Stimulated activated CD4-positive, alpha-beta T cell treated with anti-CD3 and anti-CD28 coated beads, Interleukin-12 subunit alpha, Interleukin-12 subunit beta, amount 100 ng/mL, for 24 hours (primary cell): ENCODE measurements at places on chromosomes 1 and 21.

GRCh38 chr1:200959411-200959921 is 64.0 kb downstream of the KIF21B start:
- DNase-seq = no peak

DNA sequence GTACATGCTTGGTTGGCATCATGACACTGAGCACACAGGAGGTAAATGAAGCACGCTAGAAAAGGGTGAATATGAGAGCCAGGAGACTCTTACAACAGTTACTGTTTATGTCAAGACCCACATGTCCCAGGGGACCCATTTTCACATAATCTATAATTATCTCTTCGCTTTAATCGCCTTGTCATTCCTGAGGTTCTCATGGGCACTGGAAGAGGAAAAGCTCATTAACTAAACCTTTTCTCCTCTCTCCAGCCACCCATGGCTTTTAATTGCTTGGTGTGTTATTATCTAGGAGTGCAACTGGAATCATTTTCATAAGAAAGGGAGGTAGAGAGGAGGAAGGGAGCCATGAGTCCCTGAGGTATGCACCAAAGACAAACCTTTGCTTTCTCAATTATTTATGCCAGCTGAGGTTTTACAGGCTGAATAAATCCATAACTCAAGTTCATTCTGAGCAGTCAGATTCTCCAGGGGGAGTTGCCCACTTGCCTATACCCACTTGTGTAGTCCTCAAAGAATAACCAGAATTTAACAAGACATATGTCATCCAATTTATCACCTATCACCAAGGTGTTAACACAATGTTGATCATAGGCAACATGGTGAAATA is 77.4 kb downstream of the ACBD6 start:
- DNase-seq = no peak

GRCh38 chr21:45419162-45419561 is 14.2 kb downstream of the COL18A1 start:
- no peak for DNase-seq

DNA sequence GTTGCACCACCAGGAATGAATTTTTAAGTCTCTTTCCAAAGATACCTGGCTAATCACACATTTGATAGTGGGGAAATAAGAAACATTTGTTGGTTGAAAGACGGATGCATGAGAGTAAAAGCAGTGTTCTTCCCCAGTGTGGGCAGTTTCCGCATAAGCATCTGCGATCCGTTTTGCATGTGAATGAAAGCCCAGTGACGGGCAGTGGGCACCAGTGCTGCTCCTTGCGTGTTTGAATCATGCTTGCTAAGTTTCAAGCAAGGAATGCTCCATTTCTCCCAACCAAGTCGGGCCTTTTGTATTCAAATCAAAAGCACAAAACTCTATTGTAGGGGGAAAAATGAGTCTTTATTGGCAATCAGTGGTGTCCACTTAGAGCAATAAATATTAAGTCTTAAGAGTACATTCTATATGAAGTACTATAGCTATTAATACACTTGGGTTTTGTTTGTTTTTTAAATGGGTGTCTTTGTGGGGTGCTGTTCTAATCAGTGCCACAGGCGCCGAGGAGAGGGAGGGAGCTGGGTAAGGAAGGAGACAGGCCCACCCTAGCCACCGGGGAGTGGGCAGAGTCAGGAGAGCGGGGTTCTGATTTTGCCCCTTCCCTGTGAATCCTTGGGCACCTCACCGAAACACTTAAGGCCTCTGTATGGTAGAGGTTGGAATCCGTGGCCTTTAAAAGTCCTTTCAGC is 750 bp upstream of the PTGFRN start:
- no peak for DNase-seq

DNA sequence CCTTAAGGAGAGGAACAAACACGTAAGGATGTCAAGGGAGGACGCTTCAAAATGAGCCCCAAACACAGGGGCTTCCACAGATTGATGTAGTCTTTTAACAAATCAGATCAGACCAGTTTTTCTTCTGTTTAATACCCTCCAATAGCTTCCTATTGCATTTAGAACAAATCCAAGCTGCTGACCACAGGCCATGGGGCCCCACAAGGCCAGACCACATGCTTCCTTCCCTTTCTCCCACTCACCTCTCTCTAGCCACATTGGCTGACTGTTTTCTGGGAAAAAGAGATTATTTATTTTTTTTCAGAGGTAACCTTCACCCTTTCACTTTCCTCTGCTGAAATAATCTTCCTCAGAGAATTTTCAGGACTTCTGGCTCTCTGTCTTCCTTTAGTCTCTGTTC is 380.6 kb downstream of the SIPA1L2 start:
- no peak for DNase-seq

DNA sequence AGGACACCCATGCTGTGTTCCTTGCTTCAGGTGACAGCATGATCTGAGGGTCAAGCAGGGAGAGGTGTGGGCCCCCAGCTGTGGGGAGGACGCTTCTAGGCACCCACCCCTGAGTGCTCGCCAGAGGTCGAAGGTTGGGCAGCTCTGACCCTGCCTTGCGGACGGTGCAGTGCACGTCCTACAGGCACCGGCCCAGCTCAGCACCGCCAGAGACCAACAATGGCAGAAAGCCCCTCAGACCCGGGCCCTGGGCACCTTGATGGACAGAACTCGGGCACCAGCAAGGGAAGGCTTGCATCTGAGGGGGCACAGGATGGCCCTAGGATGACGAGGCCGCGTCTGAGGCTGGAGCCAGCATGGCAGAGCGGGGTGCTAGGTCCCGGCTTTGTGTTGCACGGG is 24.7 kb downstream of the NADK start:
- no peak for DNase-seq

- DNase-seq = no peak
Observed at GRCh38 chr1:32771561-32772280, 45.4 kb downstream of the YARS1 start.

- no peak for DNase-seq
Observed at GRCh38 chr1:34019741-34020552, 145.1 kb downstream of the CSMD2 start.

GRCh38 chr1:5311147-5311546 is 656.7 kb downstream of the AJAP1 start:
- DNase-seq = no peak

DNA sequence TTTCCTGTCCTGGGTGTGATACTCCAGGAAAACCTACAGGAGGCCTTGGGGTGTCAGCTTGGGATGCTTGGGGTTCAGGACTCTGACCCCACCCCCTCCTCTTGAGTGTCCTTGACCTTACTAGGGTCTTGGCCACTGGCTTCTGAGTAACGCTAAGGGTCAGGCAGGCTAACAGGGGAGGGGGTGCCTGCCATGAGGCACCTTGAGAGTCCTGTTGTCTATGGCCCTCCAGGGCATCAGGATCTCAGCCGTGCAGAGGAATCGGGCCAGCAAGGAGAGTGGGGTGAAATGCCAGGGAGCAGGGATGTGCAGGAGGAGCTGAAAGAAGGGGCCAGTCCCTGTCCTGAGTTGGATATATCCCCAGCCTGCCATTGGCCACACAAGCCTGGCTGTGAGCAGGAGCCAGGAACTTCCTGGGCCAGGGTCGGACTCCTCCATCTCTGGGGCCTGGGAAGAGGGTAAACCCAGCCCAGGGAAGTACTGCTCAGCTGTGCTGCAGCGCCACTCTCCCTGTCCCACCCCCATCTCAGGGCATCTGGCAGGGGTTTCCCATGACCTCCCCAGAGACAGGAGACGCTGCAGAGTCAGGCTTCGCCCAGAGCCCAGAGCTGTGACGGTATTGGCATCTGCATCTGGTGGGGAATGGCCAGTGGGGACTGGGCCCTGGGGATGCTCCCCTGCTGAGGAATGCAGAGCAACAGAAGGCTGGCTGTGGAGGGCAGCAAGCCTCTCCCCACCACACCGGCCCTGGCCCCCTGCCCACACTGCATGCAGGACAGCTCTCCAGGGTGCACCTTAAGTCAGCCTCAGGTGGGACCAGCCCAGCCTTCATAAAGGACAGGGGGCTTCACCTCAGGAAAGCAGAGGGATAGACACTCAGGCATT is 6.3 kb downstream of the KIF21B start:
- DNase-seq = no peak

DNA sequence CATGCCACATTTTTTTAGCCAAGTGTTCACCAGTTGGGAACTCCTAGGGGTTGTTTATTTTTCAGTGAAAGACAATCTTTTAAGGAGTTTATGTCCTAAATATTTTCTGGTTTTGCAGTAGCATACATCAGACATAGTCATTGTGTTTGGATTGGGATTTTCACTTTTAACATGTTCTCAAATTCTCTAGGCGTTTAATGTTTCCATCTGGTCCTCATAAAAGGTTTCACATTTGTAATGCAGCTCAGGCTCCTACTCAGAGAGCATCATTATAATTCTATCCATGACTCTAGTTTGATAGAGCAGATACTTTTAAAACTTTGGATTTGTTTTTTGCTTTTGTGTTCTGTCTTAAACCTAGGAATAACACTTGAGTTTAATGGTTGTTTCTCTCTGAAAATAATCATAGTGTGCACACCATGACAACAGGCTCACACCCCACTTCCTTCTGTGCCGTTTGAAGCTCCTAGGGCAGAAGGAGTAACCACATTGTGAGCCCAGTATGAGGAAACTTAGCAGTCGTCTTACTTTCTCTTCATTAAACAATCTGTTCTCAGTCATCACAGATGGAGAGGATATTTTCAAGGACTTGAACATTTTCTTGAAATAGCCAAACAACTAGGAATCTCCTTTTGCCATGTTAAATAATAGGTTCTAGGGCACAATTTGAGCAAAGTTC is 219.6 kb downstream of the PDE4B start:
- no peak for DNase-seq

DNA sequence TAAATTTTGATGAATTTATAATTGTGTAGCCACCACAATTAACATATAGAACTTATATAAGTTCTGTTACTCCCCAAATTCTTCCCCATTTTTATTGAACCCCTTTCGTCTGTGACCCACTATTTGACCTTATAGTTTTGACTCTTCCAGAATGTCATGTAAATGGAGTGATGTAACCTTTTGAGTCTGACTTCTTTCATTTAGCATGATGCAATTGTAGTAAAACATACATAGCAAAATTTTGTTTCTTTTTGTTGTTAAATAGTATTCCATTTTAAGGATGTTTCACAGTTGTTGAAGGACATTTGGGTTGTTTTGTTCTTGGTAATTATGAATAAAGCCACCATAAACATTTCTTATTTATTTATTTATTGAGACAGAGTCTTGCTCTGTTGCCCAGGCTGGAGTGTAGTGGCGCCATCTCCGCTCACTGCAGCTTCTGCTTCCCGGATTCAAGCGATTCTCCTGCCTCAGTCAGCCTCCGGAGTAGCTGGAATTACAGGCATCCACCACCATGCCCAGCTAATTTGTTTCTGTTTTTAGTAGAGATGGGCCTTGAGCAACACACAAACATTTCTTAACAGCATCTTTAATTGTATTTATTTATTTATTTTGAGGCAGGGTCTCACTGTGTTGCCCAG is 33.6 kb downstream of the RPRD2 start:
- no peak for DNase-seq
